ENCODE measurements at places on chromosomes 7 and 10.

DNA sequence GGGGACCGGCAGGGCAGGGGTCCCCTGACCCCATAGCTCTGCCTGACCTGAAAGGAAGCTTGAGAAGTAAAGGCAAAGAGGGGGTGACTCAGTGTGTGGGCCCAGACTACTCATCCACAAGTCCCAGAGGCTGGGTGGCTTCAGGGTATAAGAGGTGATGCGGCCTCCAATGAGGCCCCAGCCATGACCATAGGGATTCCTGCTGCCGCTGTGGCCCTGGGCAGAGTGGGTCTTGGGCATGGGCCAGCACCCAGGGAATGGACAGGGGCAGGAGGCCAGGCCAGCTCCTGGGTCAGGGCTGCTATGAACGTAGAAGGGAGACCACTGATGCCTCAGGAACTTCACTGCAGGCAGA lies 64.4 kb upstream of the EBF3 start:
- DNase-seq = no peak

DNA sequence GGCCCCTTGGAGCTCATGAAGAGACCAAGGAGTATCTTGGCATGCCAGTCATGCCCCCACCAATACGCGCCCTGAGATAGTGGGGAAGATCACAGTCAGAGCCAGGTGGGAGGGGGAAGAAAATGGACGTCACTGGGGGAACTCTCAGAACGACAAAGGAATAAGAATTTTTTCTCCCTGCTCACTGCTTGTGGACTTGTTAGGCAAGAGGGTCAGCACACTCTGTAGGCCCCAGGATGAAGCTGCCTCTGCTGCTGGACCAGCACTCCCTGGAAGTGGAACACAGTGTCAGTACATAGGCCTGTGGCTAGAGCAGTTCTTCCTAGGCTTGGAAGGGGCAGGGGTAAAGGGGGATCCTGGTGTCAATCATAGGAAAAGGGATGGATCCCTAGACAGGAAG lies 46.5 kb downstream of the DRGX start:
- DNase-seq = no peak

DNA sequence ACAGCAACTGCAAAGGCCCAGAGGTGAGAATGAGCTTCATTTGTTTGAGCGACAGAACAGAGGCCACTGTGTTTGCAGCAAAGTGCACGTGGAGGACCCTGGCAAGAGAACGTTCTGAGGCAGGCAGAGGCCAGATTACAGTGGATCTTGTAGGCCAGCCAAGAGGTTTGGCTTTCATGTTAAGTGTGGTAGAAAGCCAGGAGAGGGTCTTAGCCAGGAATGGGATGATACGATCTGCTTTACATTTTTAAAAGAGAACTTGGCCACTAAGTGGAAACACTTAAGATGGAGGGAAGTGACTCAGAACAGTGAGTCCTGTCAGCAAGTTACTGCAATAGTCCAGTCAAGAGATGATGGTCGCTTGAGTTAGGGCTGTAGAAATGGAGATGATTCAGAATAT lies 4.6 kb downstream of the CCDC136 start:
- DNase-seq = no peak

- no peak for DNase-seq
Measured at GRCh38 chr10:62471711-62472110, 97.5 kb downstream of the ZNF365 start.

- DNase-seq = no peak
Measured at GRCh38 chr7:21544715-21545114, 1.9 kb downstream of the DNAH11 start.

- DNase-seq = no peak
Measured at GRCh38 chr7:2063563-2064260, 169.0 kb downstream of the MAD1L1 start.
